NCI-H69 (cell line): ENCODE measurements at places on chromosomes 5 and 9.
A peak's percentile ranks its signal among the peaks of the same experiment; 100 is the strongest.

GRCh38 chr5:6634306-6634705 lies 1.1 kb downstream of the SRD5A1 start:
- peak; percentile 36 for DNase-seq

DNA sequence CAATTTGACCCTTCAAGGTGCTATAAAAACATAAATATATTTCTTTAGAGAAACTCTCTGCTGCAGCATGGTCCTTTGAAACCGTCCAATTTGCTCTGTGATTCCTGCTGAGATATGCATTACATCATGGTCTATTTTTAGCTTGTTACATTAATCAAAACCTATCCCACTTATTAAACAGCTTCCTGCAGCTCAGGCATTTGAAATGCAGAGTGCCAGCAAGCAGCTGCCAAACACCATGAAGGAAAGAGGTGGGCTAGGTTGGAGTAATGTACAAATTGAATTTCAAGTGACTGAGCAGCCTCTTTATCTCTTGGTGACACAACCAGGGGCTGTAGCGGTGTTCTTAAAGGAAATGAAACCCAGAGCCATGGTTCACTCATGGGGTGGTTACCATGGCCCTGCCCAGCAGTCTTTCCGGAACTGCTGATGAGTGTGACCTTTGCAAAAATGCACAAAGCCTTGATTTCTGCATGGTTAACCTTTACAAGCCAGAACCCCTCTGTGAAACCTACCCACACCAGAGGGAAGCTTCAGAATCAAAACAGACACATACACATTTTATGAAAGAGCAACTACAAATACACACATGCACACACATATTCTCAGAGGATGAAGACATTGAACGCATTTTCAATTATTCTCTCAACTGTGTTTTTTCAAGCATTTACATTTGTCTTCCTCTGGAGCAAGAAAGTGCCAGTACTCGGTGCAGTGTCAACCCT lies 155.8 kb upstream of the ZNF608 start:
- peak; percentile 97 for DNase-seq

DNA sequence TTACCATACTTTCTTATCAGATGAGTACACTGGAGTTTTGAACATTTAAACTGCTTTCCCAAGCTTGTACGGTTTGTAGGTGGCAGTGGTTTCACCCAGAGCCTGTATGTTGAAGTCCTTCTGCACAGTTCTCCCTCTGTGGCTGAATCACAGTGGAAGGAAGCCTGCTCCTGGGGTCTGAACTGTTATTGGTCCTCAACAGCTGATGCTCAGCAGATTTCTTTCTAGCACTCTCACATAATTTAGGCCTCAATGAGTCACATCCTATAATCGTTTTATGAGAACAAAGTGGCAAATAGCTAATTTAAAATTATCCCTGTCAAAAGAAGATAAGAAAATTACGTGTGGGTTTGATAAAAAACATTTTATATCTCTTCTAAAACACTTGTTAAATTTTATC lies 229.7 kb downstream of the TLE4 start:
- no peak for DNase-seq

- DNase-seq: no peak
Observed at GRCh38 chr9:104071589-104071988, 22.5 kb upstream of the SMC2 start.

DNA sequence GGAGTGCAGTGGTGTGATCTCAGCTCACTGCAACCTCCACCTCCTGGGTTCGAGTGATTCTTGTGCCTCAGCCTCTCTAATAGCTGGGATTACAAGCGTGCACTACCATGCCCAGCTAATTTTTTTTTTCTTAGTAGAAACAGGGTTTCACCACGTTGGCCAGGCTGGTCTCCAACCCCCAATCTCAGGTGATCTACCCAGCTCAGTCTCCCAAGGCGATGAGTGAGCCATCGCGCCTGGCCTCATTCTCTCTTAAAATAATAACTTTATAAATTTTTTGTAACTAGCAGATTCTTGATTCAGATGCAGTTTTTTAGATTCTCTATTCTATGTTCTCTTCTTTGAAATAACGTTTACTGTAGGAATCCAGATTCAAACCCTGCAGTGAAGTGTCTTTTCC lies 127.1 kb downstream of the GDNF start:
- DNase-seq: no peak

GRCh38 chr9:92947268-92948037 lies at the start of gene FGD3:
TSS of gene FGD3 (plus strand) at chr9:92947523. CDS start at chr9:92976257, 28,734 bp downstream.
- peak; percentile 97 for DNase-seq

DNA sequence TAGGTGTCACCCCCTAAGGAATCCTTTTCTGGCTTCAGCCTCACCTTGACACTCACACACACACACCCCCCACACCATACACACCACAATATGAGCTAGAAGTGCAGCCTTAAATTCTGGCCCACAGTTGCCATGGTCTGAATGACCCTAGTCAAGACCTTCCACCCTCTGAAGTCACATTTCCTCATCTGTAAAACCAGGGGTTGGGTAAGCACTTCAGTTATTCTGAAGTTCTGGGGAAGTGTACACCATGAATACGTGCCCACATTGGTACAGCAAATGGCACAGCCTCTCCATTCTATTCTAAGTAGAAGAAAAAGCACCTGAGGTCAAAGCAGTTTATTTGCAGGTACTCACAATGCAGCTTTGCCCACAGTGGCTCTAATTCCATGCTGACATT lies 372.8 kb upstream of the KLF4 start:
- DNase-seq: no peak

DNA sequence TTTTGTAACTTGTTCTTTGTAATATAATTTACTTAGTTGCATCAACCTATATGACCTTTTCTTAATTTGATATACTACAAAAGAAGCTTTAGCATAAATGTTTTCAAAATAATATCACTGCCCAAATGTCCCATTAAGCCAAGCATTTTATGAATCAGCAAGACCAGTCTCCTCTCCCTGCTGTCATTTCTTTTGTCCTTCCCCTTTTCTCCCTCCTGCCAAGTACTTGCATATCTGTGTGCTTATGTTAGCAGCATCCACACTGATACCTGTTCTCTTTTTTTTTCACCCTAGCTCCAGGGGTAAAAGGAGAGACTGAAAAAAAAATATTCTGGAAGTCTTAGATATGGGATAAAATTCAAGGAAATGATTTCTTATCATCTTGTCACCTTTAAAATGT lies 69.7 kb downstream of the ZSWIM6 start:
- DNase-seq: peak; percentile 50

- DNase-seq: no peak
Observed at GRCh38 chr9:81530846-81531245, 158.5 kb downstream of the TLE1 start.

GRCh38 chr5:32504329-32504988 lies 59.9 kb upstream of the ZFR start:
- DNase-seq: no peak

- DNase-seq: no peak
Observed at GRCh38 chr5:103539376-103540330, 22.9 kb downstream of the NUDT12 start.

- no peak for DNase-seq
Observed at GRCh38 chr9:75359638-75360037, 271.3 kb downstream of the OSTF1 start.

GRCh38 chr5:133667217-133667616 lies 54.9 kb upstream of the FSTL4 start:
- DNase-seq: no peak

- DNase-seq: peak; percentile 91
Observed at GRCh38 chr9:15187589-15187988, 119.4 kb downstream of the TTC39B start.

DNA sequence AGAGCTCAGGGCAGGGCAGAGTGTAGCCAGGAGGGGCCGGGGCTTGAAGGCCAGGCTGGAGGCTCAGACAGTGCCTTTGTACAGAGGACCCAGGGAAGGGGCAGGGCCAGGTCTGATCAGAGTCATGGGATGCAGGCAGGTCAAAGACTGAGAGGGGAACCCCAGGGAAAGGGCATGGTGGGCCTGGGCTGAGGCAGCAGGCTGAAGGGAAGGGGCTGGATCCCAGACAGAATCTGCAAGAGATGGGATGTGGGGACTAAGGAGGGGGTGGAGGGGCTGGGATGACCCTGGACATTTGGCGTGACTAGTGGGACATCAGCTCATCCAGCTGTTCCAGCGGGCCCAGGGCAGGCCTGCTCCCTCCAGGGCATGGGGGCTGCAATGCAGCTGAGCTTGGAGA lies 15.5 kb upstream of the MRNIP start:
- DNase-seq: no peak

GRCh38 chr5:56088967-56089829 lies 94.4 kb upstream of the IL6ST start:
- no peak for DNase-seq

GRCh38 chr5:41334758-41335157 lies 121.4 kb upstream of the C6 start:
- no peak for DNase-seq

GRCh38 chr9:85142496-85142911 lies 473.0 kb downstream of the NTRK2 start:
- DNase-seq: no peak

- DNase-seq: no peak
Observed at GRCh38 chr5:32776200-32776599, 65.1 kb downstream of the NPR3 start.

GRCh38 chr5:26828294-26828693 lies 210.1 kb downstream of the CDH9 start:
- no peak for DNase-seq

- peak; percentile 12 for DNase-seq
Observed at GRCh38 chr5:59897075-59897474, 3.5 kb upstream of the PDE4D start.

DNA sequence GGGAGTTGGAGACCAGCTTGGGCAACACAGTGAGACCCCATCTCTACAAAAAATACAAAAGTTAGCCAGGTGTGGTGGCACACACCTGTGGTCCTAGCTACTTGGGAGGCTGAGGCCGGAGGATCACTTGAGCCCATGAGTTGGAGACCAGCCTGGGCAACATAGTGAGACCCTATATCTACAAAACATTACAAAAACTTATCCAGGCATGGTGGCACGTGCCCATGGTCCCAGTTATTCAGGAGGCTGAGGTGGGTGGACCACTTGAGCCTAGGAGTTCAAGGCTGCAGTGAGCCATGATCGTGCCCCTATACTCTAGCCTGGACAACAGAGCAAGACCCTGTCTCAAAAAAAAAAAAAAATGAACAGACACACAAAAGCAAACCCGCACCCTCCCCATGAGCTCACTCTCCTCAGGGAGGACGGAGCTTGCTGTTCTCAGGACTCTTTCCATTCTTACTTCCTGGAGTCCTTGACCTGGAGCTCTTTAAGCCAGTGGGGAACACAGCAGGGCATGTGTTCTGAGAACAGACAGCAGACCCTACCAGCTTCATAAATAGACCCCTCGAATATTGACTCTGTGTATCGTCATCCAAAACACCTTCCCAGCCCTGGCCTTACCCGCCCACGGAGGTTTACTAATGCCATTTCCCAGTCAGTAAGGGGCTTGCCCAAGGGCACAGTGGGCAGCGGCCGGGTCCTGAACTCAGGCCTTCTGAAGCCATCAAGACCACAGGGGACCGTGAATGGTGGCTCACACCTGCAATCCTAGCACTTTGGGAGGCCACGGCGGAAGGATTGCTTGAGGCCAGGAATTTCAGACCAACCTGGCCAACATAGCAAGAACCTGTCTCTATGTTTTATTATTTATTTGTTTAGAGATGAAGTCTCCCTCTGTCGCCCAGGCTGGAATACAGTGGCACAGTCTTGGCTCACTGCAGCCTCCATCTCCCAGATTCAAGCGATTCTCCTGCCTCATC lies 11.1 kb downstream of the PTGES2 start:
- DNase-seq: no peak

- no peak for DNase-seq
Observed at GRCh38 chr5:178640331-178641045, 13.6 kb upstream of the CLK4 start.

GRCh38 chr5:118791926-118792734 lies 196.2 kb downstream of the DTWD2 start:
- DNase-seq: peak; percentile 81

- DNase-seq: no peak
Observed at GRCh38 chr5:55110217-55110616, 7.8 kb downstream of the GZMA start.

DNA sequence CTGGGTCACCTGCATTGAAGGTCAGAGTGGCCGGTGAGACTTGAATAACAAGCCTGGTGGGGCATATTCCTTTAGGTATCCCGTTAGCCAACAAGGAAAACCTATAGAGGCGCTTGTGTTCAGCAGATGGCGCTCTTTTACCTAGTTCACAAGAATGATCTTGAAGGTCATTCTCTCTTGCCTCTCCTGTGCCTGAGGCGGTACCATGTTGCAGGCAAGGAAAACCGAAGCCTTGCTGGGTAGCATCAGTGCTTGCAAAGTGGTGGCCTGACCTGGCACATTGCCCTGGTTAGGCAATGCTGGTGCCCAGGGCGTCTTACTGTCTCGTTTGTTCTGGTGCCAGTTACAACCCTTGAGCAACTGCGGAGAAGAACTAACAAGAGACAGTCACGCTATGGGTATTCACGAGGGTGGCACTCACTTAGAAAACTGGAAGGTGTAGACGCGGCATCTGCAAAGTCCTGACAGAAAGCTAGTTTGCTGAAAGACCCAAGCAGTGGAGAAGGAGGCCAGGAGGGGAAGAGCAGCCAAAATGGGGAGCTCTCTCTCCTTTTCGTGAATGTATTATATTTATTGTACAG lies 56.7 kb downstream of the AOPEP start:
- DNase-seq: peak; percentile 100

- peak; percentile 34 for DNase-seq
Observed at GRCh38 chr9:68953771-68954170, 60.1 kb downstream of the PRKACG start.

- DNase-seq: peak; percentile 56
Observed at GRCh38 chr5:52801329-52801728, 13.6 kb downstream of the ITGA1 start.

DNA sequence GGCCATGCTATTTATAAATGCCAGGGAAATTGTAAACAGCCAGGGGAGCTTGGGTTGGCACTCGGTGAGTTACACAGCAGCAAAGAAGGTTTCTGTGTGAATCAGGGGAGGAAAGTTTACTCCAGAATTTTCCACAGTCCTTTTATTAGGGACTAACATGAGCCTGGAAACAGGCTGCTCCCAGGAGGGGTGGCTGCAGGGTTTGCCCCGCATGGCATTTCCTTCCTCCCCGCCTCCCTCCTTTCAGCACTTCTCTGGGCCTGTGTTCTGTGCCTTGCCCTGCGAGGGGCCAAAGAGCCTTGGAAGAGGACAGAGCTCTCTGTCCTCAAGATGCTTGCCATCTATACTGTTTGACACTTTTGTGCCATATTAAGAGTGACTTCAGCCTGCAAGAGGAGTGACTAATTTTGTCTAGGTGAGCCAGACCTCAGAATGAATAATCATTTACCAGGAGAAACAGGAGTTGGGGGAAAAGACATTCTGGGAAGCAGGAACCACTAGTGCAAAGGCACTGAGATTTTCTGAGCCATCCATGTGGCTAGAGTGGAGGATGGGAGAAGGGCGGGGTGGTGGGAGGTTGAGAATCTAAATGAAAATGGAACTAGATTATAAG lies 1.8 kb downstream of the GSN start:
- DNase-seq: no peak

DNA sequence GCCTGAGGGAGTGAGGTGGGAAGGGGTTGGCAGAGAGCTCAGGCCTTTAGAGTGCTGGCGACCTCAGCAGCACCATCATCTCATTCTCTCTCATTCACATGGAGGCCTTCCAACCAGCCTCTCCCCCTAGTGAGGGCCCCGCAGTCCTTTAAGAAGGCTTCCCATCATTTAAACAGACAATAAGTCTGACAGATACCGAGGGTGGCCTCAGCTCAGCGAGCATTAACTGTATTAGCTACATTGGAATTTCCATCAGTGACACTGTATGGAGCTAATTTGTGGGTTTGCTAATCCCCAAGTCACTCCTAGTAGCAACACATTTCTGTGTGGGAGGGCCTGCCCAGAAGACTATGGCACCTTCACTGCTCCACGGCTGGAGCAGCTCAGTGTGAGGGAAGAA lies 75.8 kb downstream of the INSYN2B start:
- peak; percentile 27 for DNase-seq
